Stimulated activated CD4-positive, alpha-beta T cell treated with anti-CD3 and anti-CD28 coated beads, Interleukin-1b, Interleukin-23, amount 100 ng/mL, for 1 hour (primary cell): ENCODE measurements at places on chromosomes 4 and X.

GRCh38 chr4:121177246-121178137 is 13.4 kb upstream of the TNIP3 start:
- no peak for DNase-seq

GRCh38 chr4:2647403-2648158 is 108.6 kb downstream of the TNIP2 start:
- no peak for DNase-seq

GRCh38 chrX:70769659-70770227 is 138.8 kb downstream of the TEX11 start:
- DNase-seq, result no peak

GRCh38 chr4:155907556-155907955 is 4.1 kb downstream of the TDO2 start:
- no peak for DNase-seq

DNA sequence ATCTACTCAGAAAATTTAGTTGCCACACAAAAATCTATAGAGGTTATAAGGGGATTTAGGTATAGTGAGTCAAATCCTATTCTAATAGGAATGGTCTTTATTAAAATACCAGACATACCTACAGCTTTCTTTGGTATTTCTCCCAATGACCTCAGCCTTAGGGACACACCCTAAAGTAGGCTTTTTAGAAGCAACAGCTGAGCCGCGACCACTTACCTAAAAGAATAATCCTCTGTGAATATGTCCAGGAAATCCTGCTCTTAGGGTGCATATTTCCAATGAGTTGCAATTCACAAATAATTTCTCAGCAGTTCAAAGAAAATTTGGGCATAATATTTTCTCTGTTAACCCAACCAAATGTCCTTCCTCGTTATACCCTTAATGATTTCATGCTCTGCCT is 2.7 kb downstream of the DCX start:
- DNase-seq, result no peak

DNA sequence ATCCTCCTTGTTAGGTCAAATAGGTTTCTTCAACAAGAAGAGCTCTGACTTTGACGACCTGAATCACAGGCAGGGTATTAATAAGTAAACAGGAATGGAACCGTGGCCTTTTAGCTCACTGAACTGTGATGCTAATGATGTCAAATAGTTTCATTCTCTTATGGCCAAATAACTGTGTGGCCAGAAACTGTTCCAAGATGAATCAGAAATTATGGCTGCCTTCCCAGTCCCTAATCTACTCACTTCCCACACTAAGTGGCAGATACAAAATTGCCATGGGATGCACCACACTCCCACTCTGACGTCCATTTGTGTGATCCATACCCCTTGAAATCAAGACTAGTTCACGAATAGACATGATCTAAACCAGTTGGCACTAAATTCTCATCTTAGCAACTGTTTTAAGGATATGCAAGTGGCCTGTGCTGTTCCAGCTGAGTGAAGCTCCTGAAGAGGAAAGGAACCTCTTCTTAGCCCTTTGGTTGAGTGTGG is 455.4 kb downstream of the IL15 start:
- no peak for DNase-seq

GRCh38 chr4:101114936-101115372 is 232.4 kb downstream of the PPP3CA start:
- no peak for DNase-seq

DNA sequence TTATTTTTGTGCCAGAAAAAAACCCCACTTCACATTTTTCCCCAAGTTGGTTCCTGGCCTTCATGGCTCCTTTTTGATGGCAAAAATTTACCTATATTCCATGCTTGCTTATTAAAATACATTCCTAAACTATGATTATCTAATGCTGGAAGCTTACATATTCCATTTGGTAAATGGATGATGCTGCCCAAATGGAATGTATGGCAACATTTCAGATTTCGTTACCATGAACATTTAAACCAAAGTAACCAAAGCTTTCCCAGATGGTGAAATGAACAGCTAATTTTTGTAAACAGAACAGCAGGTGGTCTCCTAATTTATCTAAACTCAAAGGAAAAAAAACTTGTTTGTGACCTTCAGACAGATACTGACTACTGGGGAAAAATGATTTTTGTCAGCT is 110.8 kb upstream of the TEX13A start:
- DNase-seq, result no peak

- no peak for DNase-seq
Observed at GRCh38 chr4:103289186-103289585, 91.0 kb upstream of the CENPE start.

DNA sequence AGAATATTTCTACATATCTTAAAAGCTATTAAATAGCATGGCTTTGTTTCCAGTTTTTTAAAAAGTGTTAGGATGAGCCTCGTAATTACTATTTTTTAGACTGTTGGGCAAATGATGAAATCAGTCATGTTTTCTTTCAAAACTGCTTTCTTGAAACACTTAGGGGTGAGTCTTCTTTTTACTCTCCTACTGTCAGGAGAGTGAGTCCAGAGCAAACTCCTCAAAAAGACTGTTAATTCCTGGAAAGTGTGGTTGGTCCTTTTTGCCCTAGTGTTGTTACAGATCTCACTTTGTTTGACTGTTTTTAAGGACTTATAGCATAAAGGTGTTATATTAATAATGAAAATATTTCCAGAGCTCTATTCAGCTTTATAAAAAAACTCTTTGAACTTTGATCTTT is 6.3 kb downstream of the GSTCD start:
- DNase-seq, result no peak

DNA sequence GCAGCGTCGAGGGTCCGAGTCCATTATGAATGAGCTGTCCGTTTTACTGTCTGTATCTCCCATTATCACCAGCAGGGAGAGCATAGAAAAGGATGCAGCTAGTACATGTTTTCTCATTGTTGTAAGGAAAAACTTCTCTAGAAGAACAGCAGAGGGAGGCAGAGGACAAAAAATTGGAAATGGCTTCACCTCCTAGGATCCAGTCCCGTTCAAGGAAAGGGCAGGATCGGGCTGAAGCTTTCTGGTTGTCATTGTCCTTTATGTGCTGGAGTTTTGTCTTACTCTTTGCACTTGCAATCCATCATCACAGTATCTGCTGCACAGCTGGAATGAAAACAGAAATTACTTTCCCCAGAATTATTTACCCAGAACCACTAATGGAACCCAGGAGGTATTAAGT is 14.7 kb downstream of the NDP start:
- DNase-seq, result no peak

- DNase-seq, result no peak
Observed at GRCh38 chr4:24912252-24913118, at the start of gene CCDC149. Gene CCDC149, minus strand, starts transcription at chr4:24913042. Its CDS starts 178 bp downstream, at chr4:24912864.

DNA sequence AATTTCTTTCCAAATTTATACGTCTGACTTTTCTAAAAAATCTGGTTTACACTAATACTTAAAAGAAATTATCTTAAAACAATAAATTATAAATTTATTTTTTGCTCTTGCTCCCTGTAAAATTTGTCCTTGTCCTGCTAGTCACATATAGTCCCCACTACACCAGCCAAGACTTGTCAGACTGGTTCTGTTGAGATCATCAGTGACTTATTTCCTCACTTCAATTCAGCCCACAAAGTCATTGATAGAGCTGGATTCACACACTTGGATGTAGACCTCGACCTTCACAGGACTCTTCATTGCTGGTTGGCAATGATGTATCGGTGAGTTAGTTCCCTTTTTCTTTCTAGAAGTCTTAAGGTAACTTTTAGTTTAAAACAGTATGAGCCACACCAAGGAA is at the start of gene TMPRSS11E:
Gene TMPRSS11E, plus strand, starts transcription at position 263 of the 400 bp plus-strand sequence. Its CDS starts 50 bp downstream, at position 313.
- no peak for DNase-seq

DNA sequence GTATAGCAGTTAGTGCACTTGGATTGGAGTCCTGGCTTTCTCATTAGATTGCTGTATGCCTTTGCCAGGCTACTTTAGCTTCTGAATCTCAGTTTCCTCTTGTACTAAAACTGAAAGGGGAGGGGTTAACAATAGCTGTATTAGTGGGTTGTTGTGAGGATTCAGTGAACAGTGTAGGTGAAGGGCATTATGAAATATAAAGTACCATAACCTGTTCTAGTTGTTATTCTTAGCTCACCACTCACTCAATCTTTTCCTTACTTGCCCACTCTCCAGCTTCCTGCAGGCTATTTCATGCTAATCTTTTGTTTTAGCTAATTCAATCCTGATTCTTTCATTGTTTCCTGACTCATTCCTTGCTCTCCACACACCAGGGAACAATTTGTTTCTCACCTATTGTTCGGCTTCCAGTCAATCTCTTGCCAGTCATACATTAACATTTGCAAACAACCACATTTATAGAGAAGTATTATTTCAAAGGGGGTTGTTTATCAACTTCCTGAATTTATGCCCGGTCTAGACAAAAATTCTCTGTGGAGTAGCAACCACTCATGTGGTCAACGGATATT is 50.6 kb upstream of the EDA start:
- no peak for DNase-seq

- no peak for DNase-seq
Observed at GRCh38 chrX:45715748-45716147, 515.1 kb upstream of the DIPK2B start.

DNA sequence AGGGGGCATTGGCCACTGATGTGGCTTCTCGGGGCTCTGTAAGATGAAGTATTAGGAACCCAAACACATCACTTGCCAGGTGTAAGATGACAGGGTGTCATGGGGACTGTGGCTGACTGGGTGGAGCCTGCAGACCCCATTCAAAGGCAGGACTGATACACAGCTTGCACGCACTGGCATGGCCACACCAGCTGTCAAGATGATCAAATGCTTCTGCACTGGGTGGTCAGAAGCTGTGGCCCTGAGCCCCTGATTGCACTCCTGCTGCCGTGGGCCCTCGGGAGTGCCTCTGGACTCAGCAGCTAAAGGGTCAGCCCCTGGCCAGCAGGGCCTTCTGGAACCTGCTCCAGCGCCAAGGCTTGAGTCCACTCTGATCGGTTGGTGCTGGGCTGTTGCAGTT is 48.8 kb upstream of the GRPEL1 start:
- DNase-seq, result no peak

GRCh38 chr4:126530996-126531585 is 1101.7 kb upstream of the INTU start:
- DNase-seq, result no peak

DNA sequence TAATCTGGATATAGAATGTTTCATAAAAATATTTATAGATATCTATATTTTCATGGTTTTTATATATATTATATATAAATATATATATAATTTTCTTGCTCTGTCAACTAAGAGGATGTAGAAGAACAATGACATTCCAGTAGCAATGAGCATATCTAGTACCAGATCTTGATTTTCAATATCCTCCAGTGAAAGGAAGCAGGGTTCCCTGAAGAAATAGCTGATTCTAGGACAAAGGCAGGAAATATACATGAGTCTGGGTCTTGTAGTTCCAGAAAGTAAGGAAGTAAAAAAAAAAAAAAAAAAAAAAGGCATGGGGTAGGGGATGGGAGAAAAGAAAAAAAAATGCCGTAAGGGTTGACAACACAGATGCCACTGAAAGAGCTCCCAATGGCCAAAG is 241.4 kb downstream of the RASL11B start:
- DNase-seq, result no peak

- no peak for DNase-seq
Observed at GRCh38 chr4:143189528-143189927, 4.8 kb downstream of the USP38 start.

DNA sequence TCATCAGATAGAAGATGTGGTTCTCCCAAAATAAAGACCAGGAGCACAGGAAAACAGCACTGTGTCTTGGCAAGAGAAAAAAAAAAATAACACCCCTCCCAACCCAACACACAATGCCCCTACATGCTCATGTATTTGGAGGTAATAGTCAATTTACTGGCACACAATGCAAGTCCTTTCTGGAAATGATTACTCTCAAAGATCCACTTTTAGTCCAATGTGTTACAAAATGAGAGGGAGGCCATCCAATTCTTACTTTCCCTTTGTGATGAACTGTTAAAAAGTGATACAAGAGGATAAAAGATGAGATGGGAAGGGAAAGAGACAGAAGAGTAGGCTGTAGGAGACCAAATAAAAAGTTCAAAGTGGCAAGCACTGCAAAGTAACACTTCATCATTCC is 180.3 kb upstream of the DKK2 start:
- no peak for DNase-seq

DNA sequence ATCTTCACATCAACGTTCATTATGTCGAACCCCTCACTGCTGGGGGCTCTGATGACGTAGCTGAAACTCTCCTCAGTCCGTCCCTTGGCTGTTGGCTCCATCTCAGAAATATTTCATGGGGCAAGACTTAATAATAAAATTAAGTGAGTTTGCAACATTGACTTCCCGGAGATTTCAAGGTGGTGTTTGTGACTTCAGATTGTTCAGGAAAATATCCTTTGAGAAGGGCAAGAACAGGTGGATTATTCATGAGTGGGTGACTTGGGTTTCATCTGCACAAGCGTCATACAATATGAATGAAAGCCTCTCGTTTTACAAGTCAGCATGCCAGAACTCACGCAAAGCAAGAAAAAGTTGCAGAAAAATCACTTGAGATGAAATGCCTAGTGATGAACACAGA is at the start of gene C4orf50:
Gene C4orf50, minus strand, starts transcription at position 101 of the 400 bp plus-strand sequence.
- no peak for DNase-seq

DNA sequence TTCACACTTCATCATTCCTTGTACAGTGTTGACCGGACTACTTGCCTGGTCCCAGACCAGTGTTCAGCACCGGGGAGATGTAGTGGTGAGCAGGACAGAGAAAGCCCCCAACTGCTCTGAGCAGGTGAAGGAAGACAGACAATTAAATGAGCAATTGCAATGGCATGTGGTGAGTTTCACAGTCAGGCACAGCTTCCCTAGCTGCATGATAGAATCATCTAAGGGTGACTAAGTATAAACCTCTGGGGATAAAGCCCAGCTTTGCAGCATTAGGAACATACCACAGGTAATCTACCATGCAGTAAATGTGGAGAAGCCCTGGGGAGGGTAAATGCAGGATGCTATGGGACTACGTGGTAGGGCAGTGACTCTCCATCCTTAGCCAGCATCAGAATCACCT is 47.8 kb downstream of the TMA16 start:
- DNase-seq, result no peak

- DNase-seq, result no peak
Observed at GRCh38 chr4:1500231-1500965, 94.2 kb upstream of the NKX1-1 start.

DNA sequence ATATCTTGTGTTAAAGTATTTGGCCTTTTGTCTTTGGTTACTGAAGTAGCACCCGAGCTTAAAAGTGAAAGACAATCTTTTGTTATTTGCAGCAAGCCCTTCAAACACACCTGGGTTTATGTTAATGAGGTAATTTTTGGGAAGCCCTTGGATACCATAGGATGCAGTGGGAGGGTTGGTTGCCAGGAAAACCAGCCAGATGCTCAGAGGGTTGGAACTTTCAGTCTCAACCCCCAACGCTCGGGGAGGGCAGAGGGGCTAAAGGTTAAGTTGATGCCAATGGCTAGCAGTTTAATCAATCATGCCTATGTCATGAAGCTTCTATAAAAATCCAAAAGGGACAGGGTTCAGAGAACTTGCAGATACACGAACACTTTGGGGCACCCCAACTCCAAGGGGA is 17.2 kb upstream of the GPR173 start:
- no peak for DNase-seq

DNA sequence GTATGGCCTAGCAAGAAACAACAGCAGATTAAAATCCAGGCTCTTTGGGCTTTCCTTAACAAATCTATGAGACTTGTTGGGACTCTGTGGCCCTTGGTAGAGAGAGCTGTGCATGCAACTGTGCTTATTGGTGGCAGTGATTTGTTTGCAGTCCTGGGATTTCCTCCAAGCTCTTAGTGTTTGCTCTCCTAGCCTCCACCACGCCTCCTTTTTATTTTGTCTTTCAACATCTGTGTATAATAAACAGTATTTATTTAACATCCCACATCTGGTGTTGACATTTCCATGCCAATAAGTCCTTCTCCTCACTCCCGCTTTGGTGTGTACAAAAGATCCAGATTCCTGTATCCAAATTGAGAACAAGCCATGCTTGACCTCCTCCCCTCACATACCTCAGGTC is 3.1 kb downstream of the TNMD start:
- no peak for DNase-seq

GRCh38 chr4:123528501-123529277 is 132.1 kb downstream of the SPRY1 start:
- no peak for DNase-seq
